GM12891 (cell line): ENCODE measurements at places on chromosomes 13 and 19.

GRCh38 chr13:100195568-100195967 is 106.7 kb downstream of the PCCA start:
- no peak for DNase-seq

GRCh38 chr19:45821103-45821521 is 6.0 kb upstream of the RSPH6A start:
- DNase-seq: no peak

DNA sequence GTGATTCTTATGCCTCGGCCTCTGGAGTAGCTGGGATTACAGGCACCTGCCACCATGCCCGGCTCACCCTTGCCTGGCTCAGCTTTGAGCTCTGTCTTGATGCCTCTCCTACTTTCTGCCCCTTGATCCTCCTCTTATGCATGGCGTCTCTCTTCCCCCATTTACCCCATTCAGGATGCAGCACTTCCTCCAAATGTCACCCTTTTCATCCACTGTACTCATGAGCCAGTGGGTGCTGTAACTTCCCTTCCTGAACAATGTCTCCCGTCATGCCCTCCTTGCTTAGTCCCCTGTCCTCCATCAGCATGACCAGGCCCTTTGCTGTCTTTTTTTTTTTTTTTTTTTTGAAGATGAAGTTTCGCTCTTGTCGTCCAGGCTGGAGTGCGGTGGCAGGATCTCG is 3.4 kb upstream of the SIGLEC9 start:
- DNase-seq: no peak

GRCh38 chr19:48501494-48502349 is 9.9 kb downstream of the LMTK3 start:
- no peak for DNase-seq
